Activated naive CD4-positive, alpha-beta T cell treated with anti-CD3 and anti-CD28 coated beads, Interleukin-2, amount 50 U/mL, for 16 hours (primary cell): ENCODE measurements at places on chromosomes 6 and 20.

- DNase-seq, result no peak
Observed at GRCh38 chr6:83868639-83869038, 9.2 kb downstream of the CYB5R4 start.

- no peak for DNase-seq
Observed at GRCh38 chr20:5135363-5136012, 8.7 kb downstream of the CDS2 start.

GRCh38 chr20:5829241-5829809 lies 79.1 kb downstream of the SHLD1 start:
- no peak for DNase-seq

- DNase-seq, result no peak
Observed at GRCh38 chr20:48139262-48140041, 354.2 kb upstream of the SULF2 start.

DNA sequence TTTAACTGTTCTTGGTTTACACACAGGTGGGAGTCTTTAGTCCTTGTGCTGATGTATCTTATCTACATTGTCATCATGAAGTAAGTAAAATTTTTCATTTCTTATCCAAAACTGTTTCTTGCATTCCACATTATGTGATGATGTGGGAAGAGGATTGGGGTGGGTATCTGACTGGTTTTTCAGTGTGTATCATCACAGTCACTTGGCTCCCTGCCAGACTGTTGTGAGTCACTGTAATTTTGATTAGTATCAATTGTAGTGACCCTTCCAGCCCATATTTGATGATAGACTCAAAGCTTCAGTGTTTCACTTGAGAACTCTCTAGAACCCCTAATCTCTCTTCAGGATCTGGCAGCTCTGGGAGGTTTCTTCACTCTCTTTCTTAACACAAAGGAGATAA lies 84.5 kb upstream of the RIN2 start:
- no peak for DNase-seq

DNA sequence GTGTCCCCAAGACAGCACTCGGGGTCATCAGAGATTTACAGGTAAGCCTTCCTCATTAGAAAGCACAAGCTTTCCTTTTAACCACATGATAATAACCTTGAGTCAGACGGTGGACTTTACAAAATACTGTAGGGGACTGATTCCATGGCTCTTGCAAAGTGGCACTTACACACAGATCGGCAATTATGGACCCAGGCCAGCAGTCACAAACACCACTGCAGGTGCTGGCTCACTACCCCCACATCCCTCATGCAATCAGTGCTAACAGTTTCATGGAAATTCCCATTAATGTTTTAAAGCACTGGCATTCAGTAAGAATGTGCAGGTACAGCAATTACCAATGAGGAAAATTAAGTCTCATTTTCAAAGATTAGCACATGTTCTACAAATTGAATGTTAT lies 516.5 kb downstream of the PRKN start:
- no peak for DNase-seq

GRCh38 chr6:51868591-51869355 lies 218.6 kb downstream of the PKHD1 start:
- no peak for DNase-seq

DNA sequence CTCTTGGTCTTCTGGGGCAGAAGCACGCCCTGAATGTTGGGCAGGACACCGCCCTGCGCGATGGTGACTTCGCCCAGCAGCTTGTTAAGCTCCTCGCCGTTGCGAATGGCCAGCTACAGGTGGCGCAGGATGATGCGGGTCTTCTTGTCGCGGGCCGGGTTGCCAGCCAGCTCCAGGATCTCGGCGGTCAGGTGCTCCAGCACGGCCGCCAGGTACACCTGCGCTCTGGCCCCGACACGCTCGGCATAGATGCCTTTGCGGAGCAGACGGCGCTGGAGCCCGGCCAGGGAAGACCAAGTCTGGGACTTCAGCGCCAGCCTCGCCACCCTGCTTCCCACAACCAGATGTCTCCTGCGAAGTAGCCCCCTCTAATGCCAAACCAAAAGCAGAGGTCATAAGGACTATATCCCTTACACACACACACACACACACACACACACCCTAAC lies 8.0 kb upstream of the SLC17A3 start:
- peak; percentile 16 for DNase-seq

GRCh38 chr20:34415079-34415478 lies 52.0 kb downstream of the ITCH start:
- no peak for DNase-seq

DNA sequence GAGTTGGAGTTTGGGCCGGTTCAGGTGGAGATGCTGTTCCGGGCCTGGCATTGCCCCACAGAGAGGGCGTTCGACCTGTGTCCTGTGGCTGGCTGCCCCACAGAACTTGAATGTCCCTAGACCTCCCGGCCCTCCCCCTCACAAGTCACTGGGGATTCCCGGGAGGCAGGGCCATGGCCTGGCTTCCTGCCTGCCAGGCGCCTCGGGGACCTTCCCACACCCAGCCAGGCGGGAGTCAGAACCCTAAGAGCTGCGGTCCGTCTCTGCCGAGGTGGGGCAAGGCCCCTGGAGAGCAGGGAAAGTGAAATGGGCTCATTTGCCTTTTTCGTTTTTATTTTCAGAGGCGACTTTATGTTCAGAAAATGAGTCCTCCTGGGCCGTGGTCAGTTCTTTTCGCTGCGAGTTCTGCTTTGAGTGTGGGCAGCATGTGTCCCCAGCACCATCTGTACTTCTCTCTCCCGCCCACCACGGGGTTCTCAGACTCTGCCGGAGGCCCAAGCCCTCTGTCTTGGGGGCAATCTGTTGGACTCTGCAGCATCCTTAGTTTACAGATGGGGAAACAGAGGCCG lies 8.5 kb downstream of the RBM38 start:
- DNase-seq, result peak; percentile 44

GRCh38 chr6:32830017-32830416 lies 8.5 kb downstream of the TAP2 start:
- no peak for DNase-seq

GRCh38 chr6:6811128-6812009 lies 222.8 kb downstream of the LY86 start:
- DNase-seq, result no peak
